ENCODE measurements at places on chromosomes 7 and 10.

- no peak for DNase-seq
These were observed 284.3 kb downstream of the SKAP2 start for GRCh38 chr7:26580064-26580591.

GRCh38 chr7:21013765-21014539, 227.3 kb upstream of the SP8 start:
- no peak for DNase-seq

- DNase-seq = no peak
These were observed 10.7 kb downstream of the DGKI start for GRCh38 chr7:137836113-137836509.

DNA sequence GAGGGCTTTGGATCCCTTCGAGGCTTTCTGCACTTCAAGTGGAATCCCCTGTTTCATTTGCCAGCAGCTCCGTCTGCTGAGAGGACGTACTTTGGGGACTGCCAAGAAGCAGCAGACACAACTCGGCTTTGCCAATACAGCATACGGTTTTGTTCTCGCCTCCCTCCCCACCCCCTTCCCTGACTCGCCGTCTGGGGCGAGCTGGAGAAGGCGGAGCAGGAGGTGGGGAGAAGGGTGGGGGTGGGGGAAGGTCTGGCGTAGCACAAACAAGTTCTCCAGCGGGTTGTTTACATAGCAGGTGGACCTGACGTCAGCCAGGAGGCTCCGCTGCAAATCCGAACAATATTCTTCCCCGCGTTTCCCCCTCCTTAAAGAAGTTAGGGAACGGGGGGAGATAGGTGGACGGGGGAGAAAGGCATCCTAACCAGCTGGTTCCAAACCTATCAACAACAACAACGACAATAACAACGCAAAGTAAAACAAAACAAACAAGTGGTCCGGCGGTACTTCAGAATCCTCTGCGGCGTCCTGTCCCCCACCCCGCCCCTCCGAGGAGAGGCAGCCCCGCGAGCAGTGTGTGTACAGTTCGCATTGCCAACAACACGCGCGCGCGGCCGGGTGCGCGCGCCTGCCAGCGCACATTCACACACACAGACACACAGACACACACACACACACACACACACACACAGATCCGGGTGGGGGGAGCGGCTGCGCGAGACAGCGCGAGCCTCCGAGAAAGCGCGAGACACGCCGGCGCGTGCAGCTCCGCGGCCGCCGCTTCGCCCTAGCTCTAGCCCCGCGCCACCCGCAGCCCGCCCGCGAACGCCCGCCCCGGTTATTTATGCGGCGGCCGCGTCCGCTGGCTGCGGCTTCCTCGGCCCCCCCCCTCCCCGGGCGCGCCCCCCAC, 167.0 kb upstream of the PPP1R3A start:
- DNase-seq = no peak

DNA sequence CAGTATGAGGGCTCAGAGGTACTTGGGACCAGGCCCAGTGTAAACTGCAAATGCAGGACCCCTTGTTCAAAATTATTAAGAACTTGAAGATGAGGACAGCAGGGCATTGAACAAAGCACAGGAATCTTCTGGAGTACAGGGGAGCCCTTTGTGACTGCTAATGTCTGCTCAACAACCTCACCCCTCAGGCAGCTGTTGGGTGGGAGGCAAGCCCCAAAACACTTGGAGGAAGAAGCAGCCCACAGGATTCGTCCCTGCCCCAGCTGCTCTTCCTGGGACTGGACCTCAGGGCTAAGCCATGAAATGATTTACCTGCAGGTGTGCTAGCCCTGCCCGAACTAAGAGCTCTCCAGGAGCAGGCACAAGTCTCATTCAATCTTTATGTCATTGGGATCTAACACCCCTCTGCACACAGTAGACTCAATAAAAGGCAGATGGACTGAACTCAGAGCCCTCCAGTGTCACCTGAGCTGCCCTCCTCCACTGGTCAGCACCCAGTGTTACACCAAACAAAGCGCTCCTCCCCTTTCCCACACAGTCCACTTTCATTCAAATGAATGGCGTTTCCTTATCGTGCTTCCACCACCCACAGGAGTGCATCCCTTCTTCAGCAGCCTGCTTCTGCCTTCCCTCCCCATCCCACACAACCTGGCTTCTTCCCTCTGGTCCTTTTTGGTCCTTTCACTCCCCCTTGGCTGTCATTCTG, 1.0 kb downstream of the TRPV5 start:
- no peak for DNase-seq

GRCh38 chr10:16348891-16349290, 87.9 kb upstream of the PTER start:
- no peak for DNase-seq

GRCh38 chr7:13062631-13063030, 375.2 kb downstream of the ARL4A start:
- no peak for DNase-seq

DNA sequence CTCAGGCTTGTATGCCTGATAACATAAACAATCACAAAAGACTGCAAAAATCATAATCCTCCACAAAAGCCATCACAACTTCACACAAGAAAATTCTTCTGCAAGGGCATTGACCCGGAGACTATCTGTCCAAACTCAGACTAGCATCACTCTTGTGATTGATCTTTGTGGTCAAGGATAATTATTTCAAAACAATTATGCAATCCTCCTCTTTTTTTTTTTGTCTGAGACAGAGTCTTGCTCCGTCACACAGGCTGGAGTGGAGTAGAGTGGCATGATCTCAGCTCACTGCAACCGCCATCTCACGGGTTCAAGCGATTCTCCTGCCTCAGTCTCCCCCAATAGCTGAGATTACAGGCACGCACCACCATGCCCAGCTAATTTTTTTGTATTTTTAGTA, 22.2 kb downstream of the CDNF start:
- DNase-seq = no peak

All from GM18507 (cell line).